Airway epithelial cell (primary cell): ENCODE measurements at places on chromosomes 2 and 18. TPM values are rescaled to one million over a fixed set of nuclear protein-coding genes. Genes with fewer than 3 reads are reported as not detected.

Gene GPR35
- total RNA-seq: 0.28 TPM in 1 of 2 replicates, not detected in the other

Gene ST8SIA3
- total RNA-seq: not detected in 2 replicates

Gene AGFG1
- total RNA-seq: 30.2 and 64.3 TPM in 2 replicates

Gene MYCN
- 0.23 TPM in 1 of 2 replicates, not detected in the other for total RNA-seq

Gene SPR
- total RNA-seq: 25.8 and 26.3 TPM in 2 replicates

Gene PPP1R1C
- total RNA-seq: 2.2 and 14.6 TPM in 2 replicates

Gene GPAT2
- 0.63 and 1.6 TPM in 2 replicates for total RNA-seq

Gene KIF1A
- not detected in 2 replicates for total RNA-seq

Gene ZNF804A
- total RNA-seq: 0.05 and 0.07 TPM in 2 replicates
